ENCODE measurements at places on chromosomes 1 and 21.

DNA sequence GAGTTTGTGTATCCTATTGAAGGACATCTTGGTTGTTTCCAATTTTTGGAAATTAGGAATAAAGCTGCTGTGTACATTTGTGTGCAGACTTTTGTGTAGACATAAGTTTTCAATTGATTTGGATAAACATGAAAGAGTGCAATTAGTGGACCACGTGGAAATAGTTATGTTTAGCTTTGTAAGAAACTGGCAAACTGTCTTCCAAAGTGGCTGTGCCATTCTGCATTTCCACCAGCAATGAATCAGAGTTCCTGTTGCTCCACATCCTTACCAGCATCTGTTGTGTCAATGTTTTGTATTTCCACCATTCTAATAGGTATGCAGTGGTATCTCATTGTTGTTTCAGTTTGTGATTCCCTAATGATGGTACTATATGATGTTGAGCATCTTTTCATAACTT is 46.5 kb downstream of the FH start:
- DNase-seq, result no peak

GRCh38 chr1:3355894-3356826 is 98.3 kb upstream of the ARHGEF16 start:
- DNase-seq, result no peak

DNA sequence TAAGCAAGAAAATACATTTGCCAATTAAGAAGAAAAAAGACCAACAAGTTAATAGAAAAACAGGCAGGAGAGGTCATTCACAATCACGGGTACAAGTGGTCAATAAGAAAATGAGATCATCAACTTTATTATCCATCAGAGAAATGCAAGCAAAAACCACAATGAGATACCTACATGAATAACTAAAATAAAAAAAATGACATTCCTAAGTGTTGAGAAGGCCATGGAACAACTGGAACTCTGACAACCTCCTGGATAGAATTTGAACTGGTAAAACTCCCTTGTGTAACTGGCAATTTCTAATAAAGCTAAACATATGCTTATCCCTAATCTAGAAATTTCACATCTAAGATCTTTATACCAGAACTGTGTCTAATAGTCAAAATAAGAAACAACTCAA is 135.4 kb upstream of the BACE2 start:
- DNase-seq, result no peak

DNA sequence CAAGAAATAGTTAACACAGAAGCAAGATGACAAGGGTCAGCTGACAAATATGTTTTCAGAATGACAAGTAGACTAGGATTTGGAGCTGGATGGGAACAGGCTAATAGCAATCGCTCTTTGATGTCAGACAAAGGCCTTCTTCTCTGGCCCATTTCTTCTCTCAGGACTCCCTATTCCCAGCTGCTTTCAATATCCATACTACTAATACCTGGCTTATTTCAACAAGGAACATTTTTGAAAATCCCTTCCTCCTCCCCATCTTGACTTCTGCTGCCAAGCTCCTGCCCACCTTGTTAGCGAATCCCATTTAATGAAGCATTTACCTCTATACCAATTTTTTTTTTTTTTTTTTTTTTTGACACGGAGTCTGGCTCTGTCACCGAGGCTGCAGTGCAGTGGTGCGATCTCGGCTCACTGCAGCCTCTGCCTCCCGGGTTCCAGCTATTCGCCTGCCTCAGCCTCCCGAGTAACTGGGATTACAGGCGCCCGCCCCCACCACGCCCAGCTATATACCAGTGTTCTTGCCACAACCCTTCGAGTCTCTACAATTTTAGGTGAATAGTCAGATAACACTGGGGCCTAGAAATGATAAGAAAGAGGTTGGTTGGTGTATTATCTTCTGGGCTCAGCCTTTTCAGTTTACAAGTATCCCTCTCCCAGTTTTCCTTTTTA is 68.4 kb downstream of the MACF1 start:
- DNase-seq, result no peak

DNA sequence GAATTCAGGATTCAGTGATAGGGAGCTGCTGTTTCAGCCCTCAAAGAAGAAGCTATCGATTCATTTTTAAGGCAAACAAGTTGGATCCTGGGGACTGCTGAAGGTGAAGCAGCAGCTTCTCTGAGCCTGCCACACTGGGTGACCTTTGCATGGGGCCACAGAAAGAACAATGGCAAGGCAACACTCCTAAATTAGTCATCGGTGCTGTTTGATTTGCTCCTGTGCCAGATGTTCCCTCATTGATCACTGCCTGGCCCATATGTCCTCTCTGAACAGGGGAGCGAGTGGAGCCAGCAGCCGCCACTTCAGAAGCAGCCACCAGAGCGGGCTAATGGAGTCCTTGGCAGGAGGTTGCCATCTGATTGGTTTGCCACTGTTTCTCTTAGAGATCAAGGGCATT is 391.5 kb downstream of the NTNG1 start:
- no peak for DNase-seq

GRCh38 chr21:23247334-23247733 is 2249.1 kb downstream of the NCAM2 start:
- DNase-seq, result no peak

- no peak for DNase-seq
Observed at GRCh38 chr1:87115317-87115890, 201.0 kb downstream of the HS2ST1 start.

- DNase-seq, result no peak
Observed at GRCh38 chr21:34609244-34609932, 5.5 kb downstream of the RCAN1 start.

GRCh38 chr1:151618003-151618402 is 6.2 kb downstream of the SNX27 start:
- DNase-seq, result no peak

GRCh38 chr1:121458291-121459048 is 273.7 kb downstream of the SRGAP2C start:
- DNase-seq, result no peak

- DNase-seq, result no peak
Observed at GRCh38 chr1:196677781-196678509, 26.1 kb downstream of the CFH start.

- DNase-seq, result no peak
Observed at GRCh38 chr1:184509105-184509504, 122.3 kb downstream of the C1orf21 start.

- DNase-seq, result no peak
Observed at GRCh38 chr1:211775170-211775569, 55.4 kb downstream of the LPGAT1 start.

DNA sequence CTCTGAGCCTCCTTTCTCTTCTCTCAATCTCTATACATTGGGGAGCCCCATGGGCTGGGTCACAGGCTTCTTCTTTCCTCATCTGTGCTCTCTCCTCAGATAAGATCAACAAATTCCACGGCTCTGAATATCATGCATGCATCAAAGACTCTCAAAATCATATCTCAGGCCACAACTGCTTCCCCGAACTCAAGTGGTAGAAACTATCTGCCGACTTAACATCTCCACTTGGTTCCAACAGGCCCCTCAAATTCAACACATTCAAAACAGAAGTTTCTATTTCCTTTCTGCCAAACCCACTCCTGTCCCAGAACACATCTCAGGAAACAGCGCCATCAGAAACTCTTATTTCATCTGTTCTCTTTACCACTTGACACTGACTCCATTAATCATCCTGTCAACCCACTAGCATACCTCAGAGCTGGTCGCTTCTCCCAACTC is 16.7 kb downstream of the DDX59 start:
- DNase-seq, result no peak

- no peak for DNase-seq
Observed at GRCh38 chr1:8096105-8097011, 70.2 kb upstream of the ERRFI1 start.

- no peak for DNase-seq
Observed at GRCh38 chr1:226009650-226010044, 10.5 kb upstream of the SDE2 start.

DNA sequence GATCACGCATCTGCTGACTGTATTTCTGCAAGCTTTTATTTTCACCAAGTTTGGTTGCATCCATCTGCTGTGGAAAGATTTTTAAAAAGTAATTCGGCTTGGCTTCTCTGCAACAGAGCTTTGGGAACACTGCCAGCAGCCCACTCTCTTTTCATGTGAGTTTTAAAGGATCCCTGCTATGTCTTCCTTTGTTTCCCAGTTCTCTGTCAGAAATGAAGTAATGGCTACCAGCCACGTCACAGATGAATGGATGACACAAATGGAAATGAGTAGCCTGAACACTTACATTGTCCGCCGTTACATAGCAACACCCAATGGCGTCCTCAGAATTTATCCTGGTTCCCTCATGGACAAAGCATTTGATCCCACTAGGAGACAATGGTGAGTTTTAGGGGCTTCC is 80.6 kb upstream of the RAVER2 start:
- no peak for DNase-seq

GRCh38 chr21:36725793-36726386 is 27.0 kb downstream of the SIM2 start:
- no peak for DNase-seq

- no peak for DNase-seq
Observed at GRCh38 chr21:42314616-42315295, 453 bp downstream of the TFF3 start.

- no peak for DNase-seq
Observed at GRCh38 chr1:210754878-210755665, 378.9 kb downstream of the KCNH1 start.

- DNase-seq, result no peak
Observed at GRCh38 chr1:88697503-88697902, 13.4 kb downstream of the PKN2 start.

DNA sequence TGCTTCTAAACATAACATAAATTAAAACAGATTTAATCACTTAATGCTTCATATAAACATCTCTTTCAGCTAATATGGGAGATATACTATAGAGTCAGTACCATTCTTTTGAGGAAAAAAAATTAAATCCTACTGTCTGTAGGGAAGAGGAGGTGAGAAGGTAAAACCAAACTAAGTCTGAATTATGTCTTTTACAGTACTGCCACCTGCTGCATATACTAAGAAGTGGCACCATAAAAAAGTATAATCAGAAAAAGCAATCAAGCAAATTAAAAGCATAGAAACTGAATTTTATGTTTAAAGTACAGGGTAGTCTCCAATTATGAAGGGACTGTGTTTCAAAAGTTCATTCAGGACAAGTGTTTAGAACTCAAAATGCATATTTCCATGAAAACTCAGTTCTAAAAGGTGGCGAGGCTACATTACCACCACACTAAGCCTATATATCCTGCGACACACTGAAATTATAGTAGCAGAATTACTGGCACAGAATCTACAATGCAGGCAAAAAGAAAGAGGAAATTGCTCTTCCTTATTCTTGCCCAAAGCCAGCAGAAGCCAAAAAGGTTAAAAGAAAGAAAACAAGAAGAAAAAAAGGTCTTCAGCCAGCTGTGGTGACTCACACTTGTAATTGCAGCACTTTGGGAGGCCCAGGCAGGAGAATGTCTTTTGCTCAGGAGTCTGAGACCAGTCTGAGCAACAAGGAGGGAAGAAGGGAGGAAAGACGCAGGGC is 9.0 kb downstream of the NSL1 start:
- DNase-seq, result no peak

DNA sequence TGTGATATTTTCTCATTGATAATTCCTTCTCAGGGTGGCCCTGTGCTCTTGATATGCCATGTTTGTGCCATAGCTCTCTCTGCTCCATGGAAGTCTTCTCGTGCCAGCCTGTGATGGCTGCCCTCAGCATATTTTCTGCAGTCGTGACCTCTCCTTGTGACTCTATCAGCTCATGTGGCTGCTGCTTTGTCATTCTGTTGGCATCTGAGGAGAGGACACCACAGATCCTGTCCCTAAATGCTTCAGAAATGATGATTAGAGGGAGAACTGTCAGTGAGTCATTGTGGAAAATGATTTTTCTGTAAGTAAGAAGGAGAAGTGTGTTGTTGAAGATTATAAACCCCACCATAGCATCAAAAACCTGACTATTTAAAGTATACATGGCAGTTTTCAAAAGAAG is 286.0 kb downstream of the ADGRL2 start:
- DNase-seq, result no peak

GRCh38 chr1:67257173-67257535 is 50.5 kb upstream of the IL12RB2 start:
- DNase-seq, result no peak

GRCh38 chr1:150846473-150847146 is 29.8 kb downstream of the ARNT start:
- no peak for DNase-seq

- DNase-seq, result no peak
Observed at GRCh38 chr21:26810676-26811415, 34.4 kb downstream of the ADAMTS1 start.

DNA sequence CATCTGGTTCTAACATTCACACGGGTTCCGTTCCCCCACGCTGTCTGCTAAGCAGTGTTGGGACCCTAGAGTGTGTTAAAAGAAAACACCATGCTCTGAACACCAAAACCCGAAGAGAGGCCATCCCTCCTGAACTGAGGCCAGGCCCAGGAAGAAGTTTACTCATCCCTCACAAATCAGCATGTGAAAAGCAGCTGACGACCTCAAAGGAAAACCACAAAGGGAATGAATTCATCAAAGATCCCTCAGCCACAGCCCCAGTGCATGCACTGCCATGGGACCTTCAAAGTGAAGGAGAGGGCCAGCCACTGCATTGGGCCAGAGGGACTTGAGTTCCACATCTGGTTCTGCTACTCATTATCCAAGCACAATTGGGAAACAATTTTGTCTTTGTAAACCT is 7.0 kb upstream of the PSEN2 start:
- DNase-seq, result no peak

DNA sequence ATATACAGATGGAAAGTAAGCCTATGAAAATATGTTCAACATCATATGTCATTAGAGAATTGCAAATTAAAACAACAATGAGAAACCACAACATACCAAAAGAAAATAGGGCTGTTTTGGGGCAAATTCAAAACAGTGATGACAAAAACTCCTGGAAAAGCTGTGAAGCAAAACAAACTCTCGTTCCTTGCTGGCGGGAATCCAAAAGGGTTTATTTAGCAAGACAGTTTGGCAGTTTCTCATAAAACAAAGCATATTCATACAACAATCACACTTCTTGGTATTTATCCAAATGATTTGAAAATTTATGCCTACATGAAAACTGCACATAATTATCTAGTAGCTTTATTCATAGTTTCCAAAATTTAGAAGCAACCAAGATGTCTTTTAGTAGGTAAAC is 44.4 kb downstream of the COL11A1 start:
- DNase-seq, result no peak

- DNase-seq, result no peak
Observed at GRCh38 chr1:105652109-105652508, 1404.4 kb upstream of the PRMT6 start.

DNA sequence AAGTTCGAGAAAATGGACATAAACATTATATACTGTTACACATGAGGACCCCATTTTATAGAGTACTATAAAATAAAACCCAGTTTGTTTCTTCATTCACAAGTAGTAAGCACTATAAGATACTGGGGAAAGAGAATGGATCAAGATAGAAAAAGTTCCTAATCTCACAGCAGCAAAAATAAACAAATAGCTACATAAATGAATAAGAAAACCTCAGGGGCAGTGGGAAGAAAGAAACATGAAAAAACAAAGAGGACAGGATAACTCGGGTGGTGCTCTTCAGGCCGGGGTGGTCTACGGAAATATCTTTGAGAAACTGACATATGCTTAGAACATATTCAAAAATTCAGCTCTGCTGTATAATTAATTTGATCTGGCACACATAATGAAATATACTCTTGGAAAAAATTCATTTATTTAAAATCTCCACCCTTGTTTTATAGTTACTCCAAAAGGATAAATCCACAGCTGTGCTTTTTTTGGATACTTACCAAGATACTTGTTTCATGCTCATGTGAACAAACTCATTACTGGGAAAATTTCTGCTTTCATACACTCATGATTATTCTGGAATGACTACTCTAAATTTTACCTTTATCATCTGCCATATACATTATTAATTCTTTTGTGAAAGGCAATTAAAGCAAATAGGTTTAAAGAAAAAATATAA is 20.0 kb downstream of the CEP170 start:
- no peak for DNase-seq

GRCh38 chr1:203518541-203518940 is 24.6 kb downstream of the OPTC start:
- DNase-seq, result no peak
